ENCODE measurements at places on chromosomes 1 and 21.

GRCh38 chr1:31745946-31746670, 18.0 kb downstream of the ADGRB2 start:
- DNase-seq: no peak

- DNase-seq: no peak
Measured at GRCh38 chr1:97814121-97814520, 106.7 kb downstream of the DPYD start.

DNA sequence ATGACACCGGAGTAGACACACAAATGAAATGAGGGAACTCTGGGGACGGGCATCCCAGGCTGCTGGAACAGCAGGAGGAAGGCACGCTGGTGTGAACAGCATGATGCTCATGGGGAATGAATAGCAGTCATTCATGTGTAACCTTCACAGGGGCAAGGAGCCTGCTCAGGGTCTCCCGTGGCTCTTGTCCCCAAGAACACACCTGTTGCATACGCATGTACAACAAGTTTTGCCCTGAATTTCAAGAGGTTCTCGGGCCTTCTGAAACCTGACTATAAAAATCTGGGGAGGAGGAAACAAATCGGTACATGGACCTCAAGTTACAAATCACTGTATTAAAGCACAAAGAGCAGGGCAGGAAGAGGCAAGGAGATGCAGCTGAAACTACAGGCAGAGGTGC, 93.4 kb downstream of the RRAGC start:
- no peak for DNase-seq

DNA sequence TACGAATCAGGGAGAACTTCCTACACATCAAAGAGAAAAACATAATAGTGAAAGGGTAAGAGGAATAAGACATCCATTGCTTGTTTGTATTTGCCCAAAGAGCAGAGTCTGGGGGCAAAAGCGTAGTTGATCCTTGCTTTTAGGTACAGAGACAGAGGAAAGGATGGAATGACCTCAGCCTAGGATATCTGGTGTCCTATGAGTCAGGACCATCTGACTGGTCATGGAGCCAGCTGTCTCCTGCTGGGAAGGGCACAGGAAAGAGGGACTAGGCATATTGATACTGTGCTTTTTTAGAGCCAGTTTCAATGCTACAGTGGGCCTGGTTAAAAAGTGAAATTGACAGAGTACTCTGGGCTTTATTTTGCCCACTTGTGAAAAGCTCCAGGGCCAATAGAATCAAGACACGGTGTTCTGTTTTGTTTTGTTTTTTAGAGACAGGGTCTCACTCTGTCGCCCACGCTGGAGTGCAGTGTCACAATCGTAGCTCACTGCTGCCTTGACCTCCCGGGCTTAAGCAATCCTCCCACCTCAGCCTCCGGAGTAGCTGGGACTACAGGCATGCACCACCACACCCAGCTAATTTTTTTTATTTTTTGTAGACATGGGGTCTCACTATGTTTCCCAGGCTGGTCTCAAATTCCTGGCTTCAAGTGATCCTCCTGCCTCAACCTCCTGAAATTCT, 3.2 kb downstream of the PLEKHO1 start:
- no peak for DNase-seq

DNA sequence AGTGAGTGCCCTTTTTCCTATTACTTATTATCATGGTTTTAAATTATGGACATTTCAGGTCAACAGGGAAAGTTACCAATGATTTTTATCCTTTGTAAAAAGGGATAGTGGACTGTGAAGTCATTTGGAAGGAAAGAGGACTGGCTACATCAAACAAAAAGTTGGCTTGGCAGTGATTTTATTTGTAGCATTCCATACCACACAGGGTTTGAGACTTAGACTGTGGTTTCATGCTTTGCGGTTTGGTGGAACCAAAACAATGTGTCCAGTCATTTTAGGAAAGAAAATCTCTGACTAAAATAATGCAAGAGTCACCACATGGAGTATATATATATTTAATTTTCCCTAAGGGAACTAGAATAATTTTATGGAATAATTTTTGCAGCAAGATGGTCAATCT, 239.5 kb downstream of the HMCN1 start:
- DNase-seq: no peak

DNA sequence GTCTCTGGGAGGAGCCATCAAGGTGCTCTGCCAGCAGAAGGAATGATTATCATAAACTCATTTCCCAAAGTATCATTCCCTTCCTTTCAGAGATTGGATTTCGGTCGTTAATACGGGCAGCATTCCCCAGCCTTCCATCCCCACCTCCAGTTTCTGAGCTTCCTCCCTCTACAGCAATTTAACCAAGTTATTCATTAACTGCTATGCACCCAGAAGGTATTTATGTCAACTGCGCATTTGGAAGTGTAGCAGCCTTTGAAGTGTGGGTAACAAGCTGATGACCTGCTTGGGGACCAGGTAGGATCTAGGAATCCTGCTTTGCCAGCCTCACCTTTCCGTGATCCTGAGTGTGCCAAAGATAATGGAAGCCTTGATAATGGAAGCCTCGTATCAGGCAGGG, 172.4 kb upstream of the IGSF21 start:
- DNase-seq: no peak

DNA sequence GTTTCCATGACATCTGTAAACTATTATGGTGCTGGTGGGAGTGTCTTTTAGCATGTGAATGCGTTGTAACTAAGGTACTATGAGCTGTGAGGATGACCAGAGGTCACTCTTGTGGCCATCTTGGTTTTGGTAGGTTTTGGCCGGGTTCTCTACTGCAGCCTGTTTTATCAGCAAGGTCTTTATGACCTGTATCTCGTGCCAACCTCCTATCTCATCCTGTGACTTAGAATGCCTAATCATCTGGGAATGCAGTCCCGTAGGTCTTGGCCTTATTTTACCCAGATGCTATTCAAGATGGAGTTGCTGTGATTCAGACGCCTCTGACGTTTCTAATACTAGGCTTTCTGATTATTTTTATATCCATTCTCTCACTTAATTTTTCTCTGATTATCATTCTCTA, 9.4 kb downstream of the NCAM2 start:
- DNase-seq: no peak

DNA sequence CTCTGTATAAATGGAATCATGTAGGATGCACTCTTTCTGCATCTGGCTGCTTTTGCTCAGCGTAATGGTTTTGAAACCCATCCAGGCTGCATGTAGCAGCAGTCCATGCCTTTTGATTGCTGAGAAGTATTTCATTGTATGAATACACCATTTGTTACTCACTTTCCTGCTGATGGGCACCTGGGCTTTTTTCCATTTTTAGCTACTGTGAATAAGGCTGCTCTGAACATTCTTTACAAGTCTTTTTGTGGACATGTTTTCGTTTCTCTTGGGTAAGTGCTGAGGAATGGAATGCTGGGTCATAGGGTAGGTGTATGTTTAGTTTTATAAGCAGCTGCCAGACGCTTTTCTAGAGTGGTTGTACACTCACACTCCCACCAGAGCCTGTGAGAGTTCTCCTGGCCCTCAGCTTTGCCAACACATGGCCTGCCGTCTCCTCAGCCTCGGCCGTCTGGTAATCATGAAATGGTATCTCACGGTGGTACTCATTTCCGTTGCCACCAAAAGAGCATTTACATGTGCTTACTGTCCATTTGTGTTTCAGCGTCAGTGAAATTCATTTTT, 22.7 kb downstream of the SLX9 start:
- no peak for DNase-seq

DNA sequence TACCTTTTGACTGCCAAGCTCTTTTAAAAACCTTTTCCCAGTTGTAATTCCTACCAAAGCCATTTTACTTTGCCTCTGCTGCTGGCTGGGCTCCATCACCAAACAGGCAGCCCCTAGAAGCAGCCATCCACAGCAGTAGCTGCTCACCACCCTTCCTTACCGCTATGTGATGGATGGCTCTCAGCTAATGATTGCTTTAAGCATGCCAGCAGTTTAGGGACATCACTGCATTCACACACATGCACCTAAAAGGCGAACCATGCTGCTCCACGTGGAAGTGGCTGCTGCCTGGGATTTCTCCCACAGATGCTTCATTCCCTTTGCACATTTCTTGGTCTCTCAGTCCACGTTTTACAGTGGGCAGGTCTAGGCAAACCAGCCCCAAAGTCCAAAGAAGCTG, 46.3 kb upstream of the PDE9A start:
- no peak for DNase-seq

DNA sequence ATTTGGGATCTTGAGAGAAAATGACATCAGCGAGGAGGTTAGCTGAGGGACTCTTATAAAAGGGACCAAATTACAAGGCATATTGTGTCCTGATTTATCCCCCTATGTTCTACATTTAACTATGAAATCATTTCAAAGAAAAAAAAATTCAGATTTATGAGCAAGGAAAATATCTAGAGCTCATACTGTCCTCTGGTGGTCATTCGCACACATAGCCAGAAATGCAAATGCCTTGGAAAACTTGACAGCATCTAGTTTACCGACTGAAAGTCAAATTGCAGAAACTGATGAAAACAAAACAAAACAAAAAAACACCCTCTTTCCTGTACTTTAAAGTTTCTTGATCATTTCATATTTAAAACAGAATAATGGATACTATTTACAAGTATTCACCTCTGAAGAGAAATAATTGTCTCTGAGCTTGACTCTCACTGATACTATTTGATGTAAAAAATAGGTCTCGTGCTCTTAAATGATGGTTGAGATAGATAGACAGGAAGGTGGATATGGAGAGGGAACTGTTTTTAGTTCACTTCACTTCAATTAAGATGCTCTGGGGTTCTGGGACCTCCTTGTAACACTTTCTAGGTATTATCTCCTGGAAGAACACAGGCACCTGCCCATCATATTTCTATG, 253.8 kb downstream of the PCP4 start:
- DNase-seq: no peak

DNA sequence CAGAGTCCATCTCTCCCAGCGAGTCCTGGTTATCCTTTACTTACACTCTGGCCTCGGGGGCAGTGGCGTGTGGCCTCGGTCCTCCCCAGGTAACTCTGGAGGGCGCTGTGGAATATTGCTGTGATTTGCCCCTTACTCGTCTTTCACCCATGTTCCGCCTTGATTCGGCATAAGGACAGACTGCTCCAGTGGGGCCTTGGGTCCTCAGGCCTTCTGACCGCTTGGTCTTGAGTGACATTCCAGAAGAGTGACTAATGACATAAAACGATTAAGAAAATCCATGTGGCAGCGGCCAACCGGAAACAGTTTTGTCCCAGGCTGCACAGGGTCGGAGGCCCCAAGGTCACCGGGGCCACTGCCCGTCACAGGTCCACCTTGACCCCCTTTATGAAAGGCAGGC, 11.0 kb downstream of the ICMT start:
- no peak for DNase-seq

DNA sequence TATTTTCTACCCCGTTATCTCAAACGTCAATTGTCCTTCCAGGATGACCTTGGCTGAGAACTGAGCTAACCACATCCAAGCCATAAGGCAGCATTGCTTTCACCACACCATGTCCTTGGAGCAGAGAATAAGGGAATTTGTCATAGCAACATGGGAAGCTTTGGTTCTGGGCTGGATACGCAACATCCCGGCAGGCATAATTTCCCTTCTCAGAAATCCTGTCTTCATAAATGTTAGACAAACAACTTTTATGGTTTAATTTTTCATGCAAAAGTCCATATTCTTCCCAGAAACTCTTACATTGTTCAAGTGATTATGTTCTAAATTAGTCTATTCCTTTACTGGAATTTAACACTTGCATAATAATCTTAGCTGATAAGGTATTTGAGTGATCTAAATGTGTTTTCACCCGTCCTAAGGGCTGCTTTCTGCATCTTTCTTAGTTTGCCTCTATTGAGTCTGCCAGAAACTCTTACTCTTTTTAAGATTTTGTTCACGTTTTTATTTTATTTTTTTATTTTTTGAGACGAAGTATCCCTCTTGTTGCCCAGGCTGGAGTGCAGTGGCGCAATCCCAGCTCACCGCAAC, 51.8 kb downstream of the KCNJ15 start:
- no peak for DNase-seq

DNA sequence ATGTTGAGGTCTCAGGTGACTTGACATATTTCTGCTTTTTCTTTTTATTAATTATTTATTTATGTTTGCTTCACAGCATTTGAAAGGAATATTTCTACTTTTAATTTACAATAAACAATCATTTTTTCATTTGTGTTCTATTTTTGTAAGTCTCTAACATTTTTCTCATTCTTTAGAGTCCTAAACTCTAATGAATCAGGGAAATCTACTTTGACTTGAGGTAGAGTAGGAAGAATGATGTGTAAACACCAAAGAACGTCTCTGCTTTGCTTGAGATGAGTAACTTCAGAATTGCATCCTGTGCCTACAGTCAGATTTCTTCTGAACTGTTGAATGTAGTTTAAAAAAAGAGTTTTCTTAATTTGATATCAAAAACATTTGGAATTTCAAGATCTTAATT, 65.2 kb downstream of the CNST start:
- no peak for DNase-seq

- DNase-seq: no peak
Measured at GRCh38 chr1:98651116-98651632, 10.3 kb upstream of the SNX7 start.

DNA sequence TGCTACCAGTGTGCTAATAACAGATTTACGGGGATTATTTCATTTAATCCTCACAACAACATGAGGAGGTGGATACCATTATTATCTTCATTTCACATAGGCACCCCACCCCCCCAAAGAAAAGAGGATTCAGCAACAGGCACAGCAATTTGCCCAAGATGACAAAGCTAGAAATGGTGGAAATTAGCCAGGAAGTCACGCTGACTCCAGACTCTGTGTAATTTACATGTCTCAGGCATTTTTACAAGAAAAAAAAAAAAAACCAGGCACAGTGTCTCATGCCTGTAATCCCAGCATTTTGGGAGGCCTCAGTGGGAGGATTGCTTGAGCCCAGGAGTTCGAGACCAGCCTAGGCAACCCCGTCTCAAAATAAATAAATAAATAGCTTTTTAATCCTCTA, 37.5 kb upstream of the PRDM2 start:
- DNase-seq: no peak

DNA sequence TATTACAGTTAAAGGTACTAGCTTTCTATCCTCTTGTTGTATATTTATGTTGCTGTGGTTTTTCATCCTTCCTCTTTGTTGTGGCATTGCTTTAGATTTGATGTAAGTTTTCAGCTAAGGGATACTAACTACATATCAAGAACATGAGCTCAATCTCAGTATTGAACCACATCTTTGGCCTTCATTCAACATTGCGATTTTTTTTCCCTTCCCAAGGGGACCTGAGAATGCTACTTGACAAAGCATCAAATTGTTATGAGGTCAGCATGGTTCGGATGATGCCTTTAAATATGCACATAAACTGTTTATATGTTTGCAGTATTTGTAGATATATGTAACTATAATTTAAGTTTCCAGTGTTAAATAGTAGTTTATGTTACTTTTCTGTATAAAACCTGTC, 31.7 kb upstream of the GPR88 start:
- DNase-seq: no peak

DNA sequence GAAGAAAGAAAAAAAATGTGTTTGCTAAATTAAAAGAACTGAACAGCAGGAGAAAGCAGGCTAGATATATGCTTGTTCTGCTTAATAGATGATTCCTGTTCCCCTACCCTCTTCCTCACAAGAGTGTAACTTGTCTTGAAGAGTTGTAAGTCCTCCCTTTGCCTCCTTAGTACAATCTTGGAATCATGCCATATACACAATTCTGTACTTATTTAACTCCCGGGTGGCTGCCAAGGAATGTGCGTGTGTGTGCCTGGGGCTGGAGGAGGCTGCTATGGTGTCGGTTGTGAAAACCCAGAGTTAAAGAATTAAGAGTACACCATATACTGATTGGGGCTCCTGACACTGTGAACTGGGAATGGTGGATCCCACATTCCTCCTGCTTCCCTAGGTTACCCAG, 194.2 kb downstream of the SIPA1L2 start:
- no peak for DNase-seq

Measured in CD8-positive, alpha-beta memory T cell (primary cell).